ENCODE measurements at places on chromosomes 2 and 18.

- no peak for DNase-seq
- no peaks in the 10 kb centered on the region for H3K4me1 ChIP-seq
- no peaks in the 10 kb centered on the region for H3K27me3 ChIP-seq
- H3K36me3 ChIP-seq, result no peaks in the 10 kb centered on the region
- H3K27ac ChIP-seq, result no peak overlapping the region
- H3K4me3 ChIP-seq, result no peak overlapping the region
Measured at GRCh38 chr2:224426656-224427055, 24.7 kb upstream of the FAM124B start.

DNA sequence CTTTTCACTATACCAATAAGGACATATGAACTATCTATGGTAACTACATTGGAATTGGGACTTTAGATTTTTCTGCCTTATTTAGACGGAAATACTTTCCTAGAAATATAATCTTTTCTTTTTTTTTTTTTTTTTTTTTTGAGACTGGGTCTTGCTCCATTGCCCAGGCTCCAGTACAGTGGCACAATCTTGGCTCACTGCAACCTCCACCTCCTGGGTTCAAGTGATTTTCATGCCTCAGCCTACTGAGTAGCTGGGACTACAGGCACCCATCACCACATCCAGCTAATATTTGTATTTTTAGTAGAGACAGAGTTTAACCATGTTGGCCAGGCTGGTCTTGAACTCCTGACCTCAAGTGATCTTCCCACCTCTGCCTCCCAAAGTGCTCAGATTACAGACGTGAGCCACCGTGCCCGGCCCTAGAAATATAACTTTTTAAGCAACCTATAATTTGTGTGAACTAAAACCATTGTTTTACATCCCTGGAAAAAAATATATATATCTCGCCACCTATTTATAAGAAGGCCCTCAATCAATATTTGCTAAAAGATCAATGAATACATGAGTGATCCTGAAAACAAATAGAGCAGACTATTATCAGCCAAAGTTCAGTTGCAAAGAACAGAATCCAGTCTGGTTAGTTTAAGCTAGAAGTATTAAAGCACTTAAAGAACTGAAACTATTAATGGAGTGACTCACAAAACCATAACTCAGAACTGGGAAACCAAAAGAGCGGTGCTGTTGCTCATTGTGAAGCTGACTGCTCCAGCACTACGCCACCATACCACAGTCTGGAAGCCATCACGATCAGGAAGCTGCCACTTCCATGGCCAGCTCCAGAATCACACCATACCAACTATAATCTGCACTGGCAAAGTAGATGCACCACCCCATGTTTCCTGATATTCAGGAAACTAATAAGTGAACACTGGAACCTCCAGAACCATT, 8.4 kb upstream of the HNRNPLL start:
- H3K4me1 ChIP-seq, result no peaks in the 10 kb centered on the region
- no peaks in the 10 kb centered on the region for H3K36me3 ChIP-seq
- no peak overlapping the region for H3K4me3 ChIP-seq

GRCh38 chr2:113216891-113217454, 43.2 kb downstream of the PSD4 start:
- H3K4me1 ChIP-seq, result peaks cover 23% of the 10 kb centered on the region
- H3K27me3 ChIP-seq, result no peaks in the 10 kb centered on the region
- no peak for DNase-seq
- H3K27ac ChIP-seq, result peak overlapping the region; percentile 80
- H3K4me3 ChIP-seq, result no peak overlapping the region
- no peaks in the 10 kb centered on the region for H3K36me3 ChIP-seq

- no peaks in the 10 kb centered on the region for H3K36me3 ChIP-seq
- H3K27ac ChIP-seq, result no peak overlapping the region
- no peaks in the 10 kb centered on the region for H3K4me1 ChIP-seq
- DNase-seq, result no peak
Measured at GRCh38 chr2:27255660-27256059, 7.2 kb downstream of the SLC30A3 start.

DNA sequence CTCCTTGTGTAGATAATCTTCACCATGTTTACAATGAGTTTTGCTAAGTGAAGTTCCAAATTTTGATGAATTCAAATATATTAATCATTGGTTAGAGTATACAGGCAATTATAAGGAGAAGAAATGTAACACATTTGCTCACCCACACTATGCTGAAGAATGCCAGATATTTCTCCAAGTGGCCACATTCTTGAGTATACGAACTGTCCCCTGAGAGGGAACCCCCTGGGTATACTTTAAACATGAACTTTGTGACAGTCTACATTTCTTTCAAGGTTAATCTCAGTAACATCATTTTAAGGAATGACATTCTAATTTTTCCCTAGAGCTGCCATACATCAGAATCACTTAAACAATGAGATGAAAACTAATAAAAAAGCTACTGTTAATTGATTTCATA, 39.8 kb upstream of the CDKL4 start:
- no peak overlapping the region for H3K27ac ChIP-seq
- H3K36me3 ChIP-seq, result peaks cover 55% of the 10 kb centered on the region
- H3K4me3 ChIP-seq, result no peak overlapping the region
- H3K27me3 ChIP-seq, result no peaks in the 10 kb centered on the region
- DNase-seq, result no peak

DNA sequence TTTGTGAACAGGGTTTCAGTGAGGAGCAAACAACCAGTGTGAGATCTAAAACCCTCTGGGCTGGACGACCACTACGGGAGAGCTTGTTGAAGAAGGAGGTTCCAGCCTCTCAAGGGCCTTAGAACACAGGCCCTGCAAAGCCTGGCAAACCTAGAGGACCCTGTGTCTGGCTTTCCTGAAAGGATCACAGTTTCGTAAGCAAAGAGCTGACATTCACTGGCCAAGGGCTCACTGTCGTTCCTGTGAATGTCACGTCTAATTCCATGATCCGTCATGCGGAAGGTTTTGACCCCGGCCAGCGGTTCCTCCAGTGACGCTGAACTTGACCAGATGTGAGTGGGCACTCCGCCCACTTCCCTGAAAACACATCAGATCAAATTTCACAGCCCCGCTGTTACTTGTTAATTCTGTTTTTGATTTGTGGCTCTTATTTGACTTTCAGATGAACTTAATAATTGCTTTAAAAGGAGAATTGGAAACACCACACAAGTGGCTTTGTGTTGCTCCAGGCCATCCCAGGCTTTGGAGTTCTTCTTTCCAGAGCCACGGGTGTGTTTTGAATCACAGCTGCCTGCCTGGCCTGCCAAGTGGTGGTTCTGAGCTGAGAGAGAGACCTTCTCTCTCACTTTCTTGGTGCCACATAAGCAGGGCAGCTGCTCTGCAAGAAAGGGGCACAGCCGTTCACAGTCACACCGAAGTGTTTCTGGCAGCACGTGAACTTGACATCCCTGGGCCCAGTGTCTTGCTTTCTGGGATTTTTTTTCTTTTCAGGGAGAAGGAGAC, 308.4 kb downstream of the NDUFA10 start:
- no peak overlapping the region for H3K27ac ChIP-seq
- no peak for DNase-seq
- H3K4me1 ChIP-seq, result no peaks in the 10 kb centered on the region
- no peak overlapping the region for H3K4me3 ChIP-seq

DNA sequence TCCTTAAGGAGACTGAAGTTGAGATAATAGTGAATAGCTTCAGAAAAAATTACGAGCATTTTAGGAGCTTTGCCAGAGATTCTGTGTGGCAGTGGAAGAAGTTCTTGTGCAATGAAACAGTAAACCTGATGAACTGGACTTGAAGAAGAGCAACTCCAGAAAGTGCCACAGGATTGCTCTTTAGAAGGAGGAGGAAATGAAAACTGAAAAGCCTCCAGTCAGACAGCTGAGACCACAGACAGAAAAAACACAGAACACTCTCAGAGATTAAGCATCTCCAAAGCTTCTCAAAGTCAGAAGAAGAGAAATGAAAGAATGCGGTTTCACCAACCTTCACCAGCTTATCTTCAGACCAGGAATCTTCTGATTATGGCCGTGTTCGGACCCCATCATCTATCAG, 329.7 kb upstream of the CNTNAP5 start:
- no peaks in the 10 kb centered on the region for H3K36me3 ChIP-seq
- no peaks in the 10 kb centered on the region for H3K27me3 ChIP-seq
- DNase-seq, result no peak
- H3K4me1 ChIP-seq, result no peaks in the 10 kb centered on the region
- no peak overlapping the region for H3K27ac ChIP-seq
- no peak overlapping the region for H3K4me3 ChIP-seq

DNA sequence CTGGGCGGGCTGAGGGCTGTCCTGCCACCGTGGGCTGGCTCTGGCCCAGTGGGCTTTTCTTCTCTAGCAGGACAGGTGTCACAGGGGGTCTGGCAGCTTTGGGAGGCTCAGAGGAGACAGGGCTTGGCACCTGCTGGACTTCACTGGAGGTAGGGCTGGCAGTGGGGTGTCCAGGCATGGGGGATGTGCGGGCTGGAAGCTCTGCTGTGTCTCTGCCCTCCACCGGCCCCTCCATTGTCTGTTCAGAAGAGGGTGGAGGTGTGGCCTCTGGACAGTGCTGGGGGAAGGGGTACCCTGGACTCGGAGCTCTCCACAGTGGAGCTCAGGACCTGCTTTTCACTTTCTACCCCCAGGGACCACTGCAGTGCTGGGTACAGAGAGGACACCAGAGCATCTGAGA, 9.2 kb downstream of the PTPRN start:
- no peaks in the 10 kb centered on the region for H3K36me3 ChIP-seq
- H3K27ac ChIP-seq, result no peak overlapping the region
- H3K4me3 ChIP-seq, result no peak overlapping the region
- H3K4me1 ChIP-seq, result peaks cover 2% of the 10 kb centered on the region
- no peak for DNase-seq

- H3K4me3 ChIP-seq, result no peak overlapping the region
- H3K4me1 ChIP-seq, result no peaks in the 10 kb centered on the region
- H3K27me3 ChIP-seq, result no peaks in the 10 kb centered on the region
- H3K27ac ChIP-seq, result no peak overlapping the region
- H3K36me3 ChIP-seq, result no peaks in the 10 kb centered on the region
- no peak for DNase-seq
Measured at GRCh38 chr18:39840406-39840805, 2114.6 kb upstream of the PIK3C3 start.

DNA sequence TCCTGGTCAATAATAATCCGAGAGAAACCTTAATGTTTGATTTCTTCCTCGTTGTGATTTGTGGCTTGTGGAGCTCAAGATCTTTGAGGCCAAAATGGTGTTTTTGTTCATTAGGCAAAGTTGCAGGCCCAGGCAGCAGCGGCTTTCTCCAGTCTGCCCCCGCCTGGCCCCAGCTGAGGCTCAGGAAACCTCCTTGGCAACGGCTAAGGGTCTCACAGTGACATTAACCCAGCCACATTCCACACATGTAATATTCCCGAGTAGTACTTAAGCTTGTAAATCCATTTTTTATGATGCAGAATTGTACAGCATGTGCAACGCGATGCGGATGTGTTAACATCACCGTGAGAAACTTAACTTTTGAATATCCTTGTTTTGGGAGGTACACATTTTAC, 200.1 kb downstream of the BCL11A start:
- no peak overlapping the region for H3K27ac ChIP-seq
- no peaks in the 10 kb centered on the region for H3K4me1 ChIP-seq
- no peak for DNase-seq
- no peaks in the 10 kb centered on the region for H3K36me3 ChIP-seq
- no peak overlapping the region for H3K4me3 ChIP-seq

DNA sequence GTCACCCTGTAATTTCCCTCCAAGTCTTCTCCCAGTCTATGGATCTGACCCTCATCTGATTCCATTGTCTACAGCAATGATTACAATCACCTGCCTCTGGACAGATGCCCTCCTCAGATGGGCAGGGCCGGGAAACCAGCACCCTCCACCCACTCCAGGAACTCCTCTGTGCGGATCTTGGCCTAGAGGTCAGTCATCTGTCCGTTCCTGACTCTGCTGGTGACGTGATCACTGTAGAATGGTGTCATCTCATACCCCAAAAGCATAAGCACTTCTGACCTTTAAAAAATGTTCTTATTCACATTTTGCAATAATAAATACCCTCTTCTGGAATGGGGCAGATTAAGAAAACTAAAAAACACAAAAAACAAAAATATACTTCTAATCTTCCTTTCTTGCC, 29.5 kb upstream of the BZW1 start:
- H3K36me3 ChIP-seq, result no peaks in the 10 kb centered on the region
- DNase-seq, result no peak
- H3K27ac ChIP-seq, result no peak overlapping the region
- no peak overlapping the region for H3K4me3 ChIP-seq
- H3K4me1 ChIP-seq, result peaks cover 7% of the 10 kb centered on the region

DNA sequence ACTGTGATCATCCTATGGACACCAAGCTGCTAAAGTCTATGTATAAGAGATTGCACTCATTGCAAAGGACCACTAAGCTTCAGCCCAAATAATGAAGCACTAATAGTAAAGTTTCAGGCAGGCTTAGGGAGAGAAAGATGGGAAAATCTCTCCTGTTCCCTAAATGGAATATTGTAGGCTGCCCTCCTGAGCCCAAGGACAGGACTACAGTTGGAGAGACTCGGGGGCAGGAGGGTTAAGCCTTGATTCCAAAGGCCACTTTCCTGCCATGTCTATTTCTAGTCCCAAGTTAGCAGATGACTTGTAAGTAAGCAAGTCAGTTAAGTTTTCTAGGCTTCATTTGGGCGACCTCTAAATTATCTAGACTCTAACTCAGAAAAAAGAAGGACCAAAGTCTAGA, 9.0 kb downstream of the TMEM247 start:
- peaks cover 22% of the 10 kb centered on the region for H3K4me1 ChIP-seq
- no peak for DNase-seq
- H3K4me3 ChIP-seq, result no peak overlapping the region

GRCh38 chr2:65818873-65819451, 386.6 kb upstream of the SPRED2 start:
- H3K36me3 ChIP-seq, result no peaks in the 10 kb centered on the region
- no peaks in the 10 kb centered on the region for H3K27me3 ChIP-seq

DNA sequence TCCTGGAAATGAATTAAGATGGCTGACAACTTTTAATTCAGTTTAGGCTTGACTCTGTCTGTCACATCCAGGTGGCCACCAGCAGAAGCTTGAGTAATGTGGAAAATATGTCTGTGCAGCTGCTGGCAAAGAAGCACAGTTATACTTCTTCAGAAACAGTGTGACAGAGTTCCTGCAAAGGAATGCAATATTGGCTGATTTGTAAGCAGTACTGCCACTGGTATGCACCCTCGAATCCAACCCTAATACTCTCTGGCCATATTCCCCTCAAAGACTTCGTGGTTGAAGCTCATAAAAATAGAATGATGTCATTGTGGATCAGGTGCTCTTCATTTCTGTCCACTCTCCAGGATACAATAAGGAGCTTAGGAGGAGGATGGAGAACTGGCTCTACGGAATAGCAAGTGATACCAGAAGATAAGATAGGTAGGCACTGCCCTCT, 86.2 kb downstream of the METTL8 start:
- no peak for DNase-seq
- H3K27ac ChIP-seq, result peak overlapping the region; percentile 42
- H3K36me3 ChIP-seq, result no peaks in the 10 kb centered on the region
- peaks cover 17% of the 10 kb centered on the region for H3K4me1 ChIP-seq
- no peaks in the 10 kb centered on the region for H3K27me3 ChIP-seq

DNA sequence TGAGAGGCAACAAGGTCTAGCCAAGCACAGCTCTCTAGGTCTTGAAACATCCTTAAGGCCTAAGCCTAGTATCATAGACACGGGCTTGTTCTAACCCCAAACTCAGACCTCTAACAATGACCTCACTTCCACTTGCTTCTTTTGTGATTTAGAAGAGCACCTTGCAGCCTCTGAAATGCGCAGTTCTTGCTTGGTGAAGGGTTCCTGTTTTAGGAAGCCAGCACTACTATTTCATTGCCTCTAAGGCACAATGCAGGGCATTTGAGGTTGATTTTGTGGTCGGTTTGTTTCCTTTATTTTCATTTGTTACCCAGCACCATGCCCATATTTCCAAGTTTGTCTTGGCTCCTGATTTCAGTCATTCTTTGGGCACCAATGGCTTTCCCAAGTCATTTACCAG, 117.0 kb upstream of the CYP1B1 start:
- no peaks in the 10 kb centered on the region for H3K27me3 ChIP-seq
- peaks cover 11% of the 10 kb centered on the region for H3K4me1 ChIP-seq

Data from heart left ventricle (tissue), 16 donors.